AG10803 (cell line): ENCODE measurements at places on chromosomes 3 and 15.

DNA sequence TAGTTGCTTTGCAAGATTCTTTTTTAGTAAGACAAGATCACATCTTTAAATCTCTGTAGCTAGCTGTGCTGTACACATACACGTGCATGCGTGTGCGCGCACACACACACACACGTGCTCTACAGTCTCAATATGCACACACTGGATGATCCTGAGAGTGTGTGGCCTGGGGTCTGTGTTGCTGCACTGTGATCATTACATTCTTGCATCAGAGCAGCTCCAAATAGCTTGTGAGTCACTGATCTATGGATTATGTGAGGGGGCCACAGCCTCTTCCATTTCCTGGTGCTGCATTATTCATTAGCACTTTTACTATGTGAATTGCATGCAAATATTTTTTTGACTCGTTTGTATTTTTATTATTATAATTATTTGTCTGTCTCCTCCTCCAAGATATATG lies 34.6 kb downstream of the MCTP2 start:
- DNase-seq = no peak

DNA sequence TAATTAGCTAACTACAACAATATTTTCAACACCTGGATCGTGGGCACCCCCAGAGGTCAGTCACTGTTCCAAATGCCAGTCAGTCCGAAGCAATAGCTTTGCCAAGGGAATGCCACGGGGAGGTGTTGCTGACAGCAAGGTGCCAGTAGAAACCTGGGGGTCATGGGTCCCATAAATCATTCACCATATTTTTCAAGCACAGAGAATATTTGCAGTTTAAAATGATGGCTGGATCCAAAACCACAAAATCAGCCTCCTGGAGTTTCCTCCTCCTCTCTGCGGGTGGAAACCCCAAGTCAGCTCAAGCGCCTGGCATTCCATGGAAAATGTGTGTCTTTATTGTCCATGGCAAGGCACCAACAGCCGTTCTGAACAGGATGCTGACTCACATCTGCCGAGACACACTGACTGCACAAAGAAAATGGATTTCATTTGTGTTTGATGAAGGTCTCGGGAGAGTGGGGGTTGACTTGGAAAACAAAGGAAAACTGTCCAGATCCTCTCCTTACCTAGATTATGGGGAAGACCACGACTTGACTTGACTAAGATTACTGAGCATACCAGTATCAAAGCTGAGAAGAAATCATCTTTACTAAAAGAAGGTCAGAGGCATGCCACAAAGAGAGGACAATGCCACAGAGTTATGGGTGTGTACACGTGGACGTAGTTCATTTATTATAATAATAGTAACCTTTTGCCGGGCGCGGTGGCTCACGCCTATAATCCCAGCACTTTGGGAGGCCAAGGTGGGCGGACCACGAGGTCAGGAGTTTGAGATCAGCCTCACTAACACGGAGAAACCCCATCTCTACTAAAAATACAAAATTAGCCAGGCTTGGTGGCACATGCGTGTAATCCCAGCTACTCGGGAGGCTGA lies 26.4 kb downstream of the ANXA2 start:
- DNase-seq = peak; percentile 99

- no peak for DNase-seq
Measured at GRCh38 chr15:44286814-44287452, 1.6 kb upstream of the GOLM2 start.

- DNase-seq = no peak
Measured at GRCh38 chr15:71708741-71709140, 101.6 kb upstream of the NR2E3 start.

GRCh38 chr3:166367947-166368533 lies 530.8 kb upstream of the BCHE start:
- no peak for DNase-seq

GRCh38 chr15:50055750-50056157 lies 63.3 kb downstream of the ATP8B4 start:
- no peak for DNase-seq

DNA sequence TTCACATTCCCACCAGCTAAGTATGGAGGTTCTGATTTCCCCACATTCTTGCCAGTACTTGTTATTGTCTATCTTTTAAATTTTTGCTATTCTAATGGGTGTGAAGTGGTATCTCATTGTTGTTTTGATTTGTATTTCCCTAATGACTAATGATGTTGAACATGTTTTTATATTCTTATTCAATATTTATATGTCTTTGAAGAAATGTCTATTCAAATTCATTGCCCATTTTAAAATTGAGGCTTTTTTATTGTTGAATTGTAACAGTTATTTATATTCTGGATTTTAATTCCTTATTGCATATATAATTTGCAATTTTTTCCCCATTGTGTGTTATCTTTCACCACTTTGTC lies 255.3 kb downstream of the EDEM1 start:
- DNase-seq = no peak

DNA sequence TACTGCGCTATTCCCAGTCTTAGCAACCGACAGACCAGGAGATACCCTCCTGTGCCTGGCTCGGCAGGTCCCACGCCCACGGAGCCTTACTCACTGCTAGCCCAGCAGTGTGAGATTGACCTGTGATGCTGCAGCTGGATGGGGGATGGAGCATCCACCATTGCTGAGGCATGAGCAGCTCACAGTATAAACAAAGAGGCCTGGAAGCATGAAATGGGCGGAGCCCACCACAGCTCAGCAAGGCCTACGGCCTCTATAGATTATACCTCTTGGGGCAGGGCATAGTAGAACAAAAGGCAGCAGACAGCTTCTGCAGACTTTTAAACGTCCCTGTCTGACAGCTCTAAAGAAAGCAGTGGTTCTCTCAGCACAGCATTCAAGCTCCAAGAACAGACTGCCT lies 160.3 kb downstream of the ANXA2 start:
- no peak for DNase-seq

DNA sequence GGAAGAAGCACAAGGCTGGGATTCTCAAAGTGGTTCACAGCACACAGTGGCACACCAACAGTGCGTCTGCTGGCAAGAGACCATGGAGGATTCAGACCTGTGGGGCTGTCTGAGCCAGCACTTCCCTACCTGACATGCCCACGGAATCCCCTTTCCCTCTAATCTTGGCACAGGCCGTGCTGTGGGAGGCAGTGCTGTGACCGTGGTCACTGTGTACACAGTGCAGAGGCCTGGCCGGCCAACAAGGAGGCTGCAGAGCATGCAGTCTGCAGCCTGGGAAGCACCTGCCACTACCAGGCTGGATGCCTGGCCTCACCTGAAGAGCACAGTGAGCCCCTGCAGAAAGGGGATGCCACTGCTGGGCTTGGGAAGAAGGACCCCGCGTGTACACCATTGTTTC lies 301.0 kb upstream of the LYSMD4 start:
- no peak for DNase-seq

GRCh38 chr3:187994221-187995042 lies 159.5 kb upstream of the LPP start:
- peak; percentile 83 for DNase-seq

DNA sequence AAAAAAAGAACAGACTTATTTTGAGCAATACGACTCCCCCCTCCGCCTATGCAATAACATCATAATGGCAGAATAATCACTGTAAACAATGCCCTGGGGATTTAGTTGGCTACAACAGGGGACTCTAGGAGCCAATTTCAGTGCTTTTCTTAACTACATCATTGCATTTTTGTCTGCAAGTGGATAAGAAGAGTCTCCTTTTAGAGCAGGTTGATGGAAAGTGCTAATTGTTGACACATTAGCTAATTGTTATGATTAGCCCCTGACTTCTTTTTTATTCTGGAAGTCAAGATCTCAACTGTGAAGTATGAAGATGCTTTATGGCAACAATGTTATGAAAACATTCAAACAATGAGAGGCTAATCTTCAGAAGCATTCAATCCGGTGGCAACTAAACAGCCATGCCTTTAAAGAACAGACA lies 121.2 kb downstream of the MECOM start:
- no peak for DNase-seq

GRCh38 chr3:127746400-127747057 lies 73.8 kb downstream of the ABTB1 start:
- no peak for DNase-seq

GRCh38 chr15:46764851-46765250 lies 952.5 kb upstream of the SEMA6D start:
- DNase-seq = no peak

DNA sequence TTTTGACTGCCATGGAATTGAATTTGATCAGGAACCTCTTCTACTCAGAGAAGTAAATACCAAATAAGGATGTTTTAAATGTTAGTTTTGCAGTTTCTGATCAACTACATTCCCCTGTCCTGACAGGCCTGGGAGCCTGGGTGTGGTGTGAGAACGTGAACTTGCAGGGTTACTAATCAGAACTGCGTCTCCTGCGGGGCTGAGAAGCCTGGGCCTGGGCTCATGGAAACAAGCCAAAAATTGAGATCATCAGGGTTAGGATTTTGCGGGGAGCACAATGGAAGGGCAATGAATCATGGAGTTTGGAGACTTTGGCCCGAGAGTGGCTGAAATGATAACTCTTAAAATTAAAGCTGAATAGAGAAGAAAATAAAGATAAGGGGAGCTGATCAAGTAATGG lies 47.8 kb upstream of the C3orf70 start:
- DNase-seq = peak; percentile 65

GRCh38 chr3:23203708-23204330 lies 692 bp downstream of the UBE2E2 start:
- DNase-seq = peak; percentile 10

GRCh38 chr3:197722734-197723133 lies 14.0 kb downstream of the RUBCN start:
- DNase-seq = no peak

- DNase-seq = no peak
Measured at GRCh38 chr3:143360244-143360643, 240.7 kb downstream of the CHST2 start.

GRCh38 chr3:189687475-189687874 lies 56.3 kb downstream of the TP63 start:
- DNase-seq = no peak
